T-helper 17 cell (primary cell): ENCODE measurements at places on chromosomes 6 and 20.

DNA sequence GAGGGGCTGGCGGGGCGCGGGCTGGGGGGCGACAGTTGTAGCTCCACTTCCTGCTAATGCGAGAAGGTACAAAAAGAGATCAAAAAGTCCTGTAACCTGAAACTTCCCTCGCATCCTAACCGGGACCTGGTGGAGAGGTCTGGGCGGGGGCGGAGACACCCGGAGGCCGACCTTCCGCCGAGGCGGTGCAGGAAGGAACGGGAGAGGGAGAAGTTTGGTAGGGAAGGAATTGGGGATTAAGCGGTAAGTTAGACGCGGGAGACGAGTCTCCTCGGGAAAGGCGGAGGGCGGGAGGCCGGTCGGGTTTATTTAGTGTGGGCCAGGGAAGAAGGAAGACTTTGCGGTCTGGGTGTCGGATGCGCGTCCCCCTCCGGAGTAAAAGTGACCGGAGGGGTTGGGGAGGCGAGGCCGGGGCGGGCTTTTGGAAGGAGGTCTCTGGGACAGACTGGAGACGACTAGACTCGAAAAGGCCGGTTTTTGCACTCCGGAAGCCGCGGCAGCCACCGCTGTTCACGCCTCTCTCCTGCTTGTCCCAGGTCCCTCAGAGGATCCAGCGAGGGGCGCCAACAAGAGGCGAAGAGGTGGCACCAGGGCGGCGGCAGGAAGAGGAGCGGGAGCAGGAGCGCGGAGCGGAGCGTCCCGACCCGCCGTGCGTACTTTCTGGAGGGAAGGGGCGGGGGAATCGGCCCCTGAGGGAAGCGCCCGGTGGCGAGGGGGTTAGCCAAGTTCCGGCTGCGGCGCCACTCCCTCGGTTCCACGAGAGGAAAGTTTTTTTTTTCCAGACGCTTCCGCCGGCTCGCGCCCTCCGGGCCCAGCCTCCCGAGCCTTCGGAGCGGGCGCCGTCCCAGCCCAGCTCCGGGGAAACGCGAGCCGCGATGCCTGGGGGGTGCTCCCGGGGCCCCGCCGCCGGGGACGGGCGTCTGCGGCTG lies 734 bp downstream of the TPBG start:
- DNase-seq, result no peak

DNA sequence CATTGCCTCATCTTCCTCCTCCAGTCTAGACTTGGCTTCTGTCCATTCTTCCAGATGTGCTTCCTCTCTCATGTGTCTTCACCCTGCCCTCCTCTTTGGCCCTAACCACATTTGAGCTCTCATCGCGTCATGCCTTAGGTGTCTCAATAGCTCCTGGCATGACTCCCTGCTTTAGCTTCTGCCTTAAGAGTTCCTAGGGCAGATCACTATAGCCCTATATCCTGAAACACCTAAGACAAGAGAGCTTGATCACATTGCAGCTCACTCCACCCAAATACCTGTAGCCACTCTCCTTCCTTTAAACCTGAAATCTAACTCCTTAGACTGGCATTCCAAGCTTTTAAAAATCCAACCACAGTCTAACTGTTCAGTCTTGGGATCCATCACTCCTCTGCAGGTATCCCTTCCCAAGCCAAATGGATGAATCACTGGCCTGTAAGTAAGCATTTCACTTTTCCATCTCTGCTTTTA lies 69.0 kb upstream of the STXBP5 start:
- no peak for DNase-seq

GRCh38 chr6:150761771-150762170 lies 103.7 kb upstream of the MTHFD1L start:
- no peak for DNase-seq

DNA sequence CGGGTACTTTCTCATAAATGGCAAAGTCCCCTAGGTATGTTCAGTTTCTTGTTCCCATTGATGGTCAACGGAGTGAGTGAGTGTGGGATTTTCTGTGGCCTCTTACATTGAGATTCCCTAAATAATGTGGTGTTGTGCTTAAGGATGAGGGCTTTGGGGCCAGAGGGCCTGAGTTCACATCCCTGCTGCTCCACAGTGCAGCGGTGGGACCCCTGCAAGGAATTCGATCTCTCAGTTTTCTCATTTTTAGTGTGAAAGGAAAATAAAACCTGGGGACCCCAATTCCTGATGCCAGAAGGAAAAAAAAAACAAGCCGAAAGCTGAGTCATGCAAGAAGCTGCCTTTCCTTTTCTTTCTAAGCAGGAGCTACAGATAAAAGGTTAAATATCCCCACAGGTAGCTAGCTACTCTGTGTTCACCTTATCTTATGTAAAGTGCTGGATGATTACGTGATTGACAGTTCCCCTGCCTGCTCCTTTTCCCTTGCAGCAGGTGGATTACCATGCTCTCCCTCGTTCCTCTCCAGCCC lies 120.2 kb upstream of the CLDN20 start:
- no peak for DNase-seq

DNA sequence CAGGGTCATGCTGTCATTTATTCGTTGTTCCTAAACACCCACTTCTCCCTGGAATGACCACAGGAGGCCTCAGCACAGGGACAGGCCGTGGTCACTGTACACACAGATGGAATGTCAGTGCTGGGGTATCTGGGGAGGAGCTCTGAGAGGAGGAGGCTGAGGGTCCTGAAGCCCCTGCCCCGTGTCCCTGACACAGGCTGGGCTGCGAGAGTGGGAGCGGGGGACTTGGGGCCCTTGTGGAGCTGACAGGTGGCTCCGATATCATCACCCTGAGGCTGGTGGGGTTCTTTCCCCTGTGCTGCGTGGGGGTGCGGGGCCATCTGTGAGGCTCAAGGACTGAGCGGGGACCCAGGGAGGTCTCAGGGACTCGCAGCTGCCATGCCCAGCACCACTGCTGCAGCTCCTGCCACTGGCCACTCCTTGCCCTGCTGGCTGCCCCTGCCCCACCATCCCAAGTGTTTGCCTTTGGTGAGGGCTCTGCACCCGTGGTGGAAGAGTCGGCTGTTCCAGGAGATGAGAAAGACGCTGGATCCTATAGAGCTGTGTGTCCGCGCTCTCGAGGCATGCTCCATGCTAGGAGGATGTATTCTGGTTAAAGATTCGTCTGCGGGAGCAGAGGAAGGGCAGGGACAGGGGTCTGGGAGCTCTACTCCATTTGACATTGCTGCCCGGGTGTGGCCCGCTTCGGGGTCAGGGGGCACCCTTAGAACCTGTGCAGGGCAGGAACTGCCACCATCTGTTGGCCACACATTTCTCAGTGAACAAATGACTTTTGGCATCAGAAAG lies 18.9 kb downstream of the NPEPL1 start:
- no peak for DNase-seq

- DNase-seq, result no peak
Observed at GRCh38 chr20:32231245-32231644, 23.6 kb downstream of the POFUT1 start.

DNA sequence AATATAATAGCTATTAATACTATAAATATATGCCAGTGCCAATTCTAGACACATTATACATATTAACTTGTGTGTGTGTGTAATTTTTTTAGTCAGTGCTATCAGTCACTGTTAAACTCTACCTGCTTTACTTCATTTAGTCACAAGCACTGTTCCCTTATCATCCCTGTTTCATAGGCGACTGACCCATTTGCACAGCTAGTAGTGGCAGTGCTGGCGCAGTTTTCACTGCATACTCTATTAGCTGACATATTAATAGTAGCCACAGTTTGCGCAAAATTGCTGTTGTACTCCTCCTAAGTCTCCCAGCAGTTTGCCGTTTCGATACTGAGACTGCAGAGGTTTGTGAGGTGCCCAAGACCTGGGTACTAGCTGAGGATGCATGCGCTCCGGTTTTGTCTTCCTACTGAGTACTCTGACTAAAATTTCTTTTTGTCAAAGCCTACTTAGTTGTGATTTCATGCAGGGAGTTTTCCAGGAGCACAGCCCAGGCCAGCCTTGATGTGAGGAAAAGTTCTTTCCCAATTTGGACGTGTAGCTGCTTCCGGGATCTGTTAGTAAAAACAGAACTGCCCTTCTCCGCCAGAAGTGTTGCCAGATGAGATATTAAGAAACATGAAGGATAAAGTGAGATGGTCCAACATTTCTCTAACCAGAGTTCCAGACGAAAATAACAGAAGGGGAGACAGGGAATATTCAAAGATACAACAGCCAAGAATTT lies 5.6 kb downstream of the BAG2 start:
- DNase-seq, result no peak

DNA sequence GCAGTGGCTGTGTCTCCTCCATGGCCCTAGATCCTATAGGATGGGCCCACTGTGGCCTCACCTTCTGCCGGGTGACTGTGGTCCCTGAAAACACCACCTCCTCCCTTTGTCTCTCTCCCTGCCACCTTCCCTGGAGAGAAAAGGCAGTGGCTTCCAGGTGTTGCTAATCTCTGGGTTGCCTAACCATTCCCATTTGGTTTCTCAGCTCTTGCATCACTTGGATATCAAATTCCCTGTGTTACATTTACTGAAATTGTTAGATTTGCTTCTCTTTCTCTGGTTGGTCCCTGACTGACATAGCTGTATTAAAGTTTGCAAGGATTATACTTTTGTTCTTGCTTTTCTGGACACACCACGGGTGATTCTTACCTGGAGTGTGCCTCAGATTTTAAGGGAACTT lies 9.3 kb upstream of the ZFP64 start:
- no peak for DNase-seq

- DNase-seq, result no peak
Observed at GRCh38 chr6:145953200-145953599, 11.0 kb downstream of the SHPRH start.

DNA sequence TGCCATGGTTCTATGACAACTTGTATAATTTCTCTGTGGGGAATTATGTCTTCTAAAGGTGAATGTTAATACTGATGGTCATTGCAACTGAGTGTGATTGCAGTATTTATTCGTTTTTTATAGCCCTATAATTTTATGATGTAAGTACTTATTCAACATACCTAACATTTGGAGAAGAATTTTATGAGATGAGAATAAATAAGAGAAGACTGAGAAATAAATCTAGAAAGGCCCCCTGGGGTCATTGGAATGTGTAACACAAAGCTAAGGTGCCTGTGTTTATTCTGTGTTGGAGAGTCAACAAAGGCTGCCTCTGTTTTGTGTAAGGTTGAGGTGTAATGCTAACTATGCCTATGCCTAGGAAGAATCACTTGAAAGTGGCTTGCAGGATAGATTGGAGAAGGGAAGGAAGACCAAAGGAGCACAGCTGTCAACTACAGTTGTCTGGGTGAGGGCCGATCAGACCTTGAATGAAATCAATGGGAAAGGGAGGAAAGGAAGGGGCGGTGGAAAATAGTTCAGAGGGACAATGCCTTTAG lies 1076.7 kb downstream of the KIF16B start:
- no peak for DNase-seq

- no peak for DNase-seq
Observed at GRCh38 chr6:107815846-107816245, 8.3 kb downstream of the SCML4 start.

DNA sequence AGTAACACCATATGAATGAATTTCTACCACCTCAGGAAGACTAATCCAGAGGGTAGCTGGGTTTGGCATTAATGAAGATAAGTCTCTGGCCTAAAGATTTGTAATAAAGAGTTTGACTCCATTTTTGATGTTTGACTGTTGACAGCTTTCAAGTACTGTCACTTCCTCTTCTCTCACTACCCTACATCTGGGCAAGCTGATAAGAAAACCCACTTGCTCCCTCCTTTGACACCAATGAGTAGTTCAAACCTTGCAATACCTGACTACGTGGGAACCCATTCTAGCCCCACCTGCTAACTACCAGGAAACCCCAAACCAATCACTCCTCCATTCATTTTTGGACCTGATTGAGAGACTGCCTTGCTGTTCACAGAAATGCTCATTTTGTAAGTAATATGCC lies 621.5 kb downstream of the TENT5A start:
- DNase-seq, result no peak

DNA sequence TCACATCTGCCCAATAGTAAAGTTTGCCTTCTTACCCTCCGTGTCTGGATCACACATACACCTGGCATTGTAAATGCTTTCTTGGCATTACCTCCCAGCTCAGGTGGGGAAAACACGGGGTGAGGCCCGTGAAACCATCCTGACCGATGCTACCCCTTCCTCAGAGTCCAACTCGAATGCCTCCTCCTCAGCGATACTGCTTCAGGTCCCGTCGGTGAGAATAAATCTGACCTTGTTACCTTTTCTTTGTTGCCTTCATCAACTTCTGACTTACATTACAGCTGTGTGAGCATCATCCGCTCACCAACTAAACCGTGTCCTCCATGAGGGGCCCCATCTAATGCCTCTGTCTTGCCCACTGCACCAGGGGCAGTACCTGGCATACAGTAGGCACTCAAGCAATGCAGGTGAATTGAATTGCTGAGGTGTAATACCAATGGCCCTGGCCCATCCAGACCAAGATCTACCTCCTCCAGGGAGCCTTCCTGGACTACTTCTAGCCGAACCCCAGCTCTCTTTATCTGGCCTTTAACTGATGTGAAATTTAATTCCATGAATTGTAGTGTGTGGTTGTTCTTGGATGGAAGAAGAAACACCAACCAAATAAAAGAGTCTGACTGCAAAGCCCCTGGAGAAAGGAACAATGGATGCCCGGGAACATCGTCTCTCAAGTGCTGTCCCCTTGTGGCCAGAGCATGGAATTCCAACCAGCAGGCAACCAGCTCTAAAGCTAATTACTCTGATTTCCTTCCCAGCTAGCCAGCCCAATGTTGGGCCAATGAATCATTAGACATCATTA lies 141.5 kb downstream of the ANKRD60 start:
- no peak for DNase-seq

GRCh38 chr6:8278562-8278961 lies 156.8 kb downstream of the SLC35B3 start:
- DNase-seq, result no peak

DNA sequence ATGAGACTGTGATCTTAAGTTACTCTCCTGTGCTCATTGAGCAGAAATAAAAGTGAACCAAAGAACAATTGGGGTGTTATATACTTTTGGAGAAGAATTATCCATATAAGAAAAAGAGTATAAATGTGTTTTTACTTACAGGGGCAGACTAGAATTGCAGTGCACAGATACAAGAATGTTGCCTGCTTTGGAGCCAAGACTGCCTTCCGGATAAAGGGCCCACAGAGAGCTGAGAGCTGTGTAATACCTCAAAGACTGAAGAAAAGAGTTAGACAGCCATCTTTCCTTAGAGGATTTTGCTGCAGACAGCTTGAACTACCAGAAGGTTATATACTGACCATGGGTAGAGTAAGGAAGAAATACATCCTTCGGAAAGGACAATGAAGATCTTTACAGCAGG lies 1235.5 kb upstream of the CITED2 start:
- DNase-seq, result no peak

GRCh38 chr6:30687659-30688431 lies 1.4 kb upstream of the PPP1R18 start:
- DNase-seq, result no peak
